ENCODE measurements at places on chromosomes 6 and 20.

- DNase-seq, result no peak
These were observed 97.4 kb upstream of the DST start for GRCh38 chr6:56739836-56740815.

DNA sequence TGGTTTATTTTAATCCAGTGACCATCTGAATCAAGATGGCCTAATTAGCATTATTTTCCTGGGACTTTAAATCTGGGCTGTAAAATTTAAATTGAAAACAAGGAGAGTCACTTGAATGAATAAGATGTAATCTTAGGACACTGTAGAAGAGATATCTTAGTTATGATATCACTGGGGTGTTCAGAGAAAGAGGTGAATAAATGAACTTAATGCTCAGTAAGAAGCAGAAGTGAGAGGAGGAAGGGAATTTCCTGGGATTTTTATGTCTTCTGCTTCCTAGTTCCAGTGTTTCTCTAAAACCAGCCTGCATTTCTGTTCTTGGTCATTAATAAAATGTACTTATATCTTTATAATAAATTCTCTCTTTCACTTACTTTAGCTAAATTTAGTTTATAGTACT, 136.8 kb upstream of the PTPRK start:
- DNase-seq, result no peak

DNA sequence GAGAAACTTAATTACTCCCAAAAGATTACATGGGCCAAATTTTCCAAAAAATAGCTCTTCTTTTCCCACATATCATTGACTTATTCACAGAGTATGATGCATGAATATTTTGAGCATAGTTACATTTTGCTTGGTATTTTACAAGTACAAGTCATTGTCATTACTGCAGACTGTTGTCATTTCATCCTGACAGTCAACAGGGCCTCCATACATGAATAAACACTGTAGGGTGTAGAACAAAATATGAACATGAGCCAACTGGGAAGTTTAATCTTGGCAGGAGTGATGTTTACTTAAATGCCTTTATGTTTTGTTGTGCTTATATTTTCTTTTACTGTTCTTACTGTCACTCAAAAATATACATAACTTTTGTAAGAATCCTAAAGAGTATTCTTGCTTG, 340.7 kb downstream of the ADGRB3 start:
- DNase-seq, result no peak

- DNase-seq, result no peak
These were observed 1.9 kb upstream of the PTK6 start for GRCh38 chr20:63539092-63539430.

- DNase-seq, result no peak
These were observed 151.1 kb downstream of the TMEM242 start for GRCh38 chr6:157172231-157172701.

GRCh38 chr6:100466410-100467128, 1.8 kb upstream of the SIM1 start:
- no peak for DNase-seq

- no peak for DNase-seq
These were observed 24.6 kb downstream of the ATG5 start for GRCh38 chr6:106300944-106301343.

- no peak for DNase-seq
These were observed 521.7 kb downstream of the EPM2A start for GRCh38 chr6:145213614-145214013.

GRCh38 chr6:117795234-117795633, 111.8 kb upstream of the SLC35F1 start:
- DNase-seq, result peak; percentile 21

Data from HL-60 (cell line).